ENCODE measurements at places on chromosomes 5 and 9.

GRCh38 chr5:73436535-73437100 is 12.0 kb downstream of the FOXD1 start:
- DNase-seq = no peak

DNA sequence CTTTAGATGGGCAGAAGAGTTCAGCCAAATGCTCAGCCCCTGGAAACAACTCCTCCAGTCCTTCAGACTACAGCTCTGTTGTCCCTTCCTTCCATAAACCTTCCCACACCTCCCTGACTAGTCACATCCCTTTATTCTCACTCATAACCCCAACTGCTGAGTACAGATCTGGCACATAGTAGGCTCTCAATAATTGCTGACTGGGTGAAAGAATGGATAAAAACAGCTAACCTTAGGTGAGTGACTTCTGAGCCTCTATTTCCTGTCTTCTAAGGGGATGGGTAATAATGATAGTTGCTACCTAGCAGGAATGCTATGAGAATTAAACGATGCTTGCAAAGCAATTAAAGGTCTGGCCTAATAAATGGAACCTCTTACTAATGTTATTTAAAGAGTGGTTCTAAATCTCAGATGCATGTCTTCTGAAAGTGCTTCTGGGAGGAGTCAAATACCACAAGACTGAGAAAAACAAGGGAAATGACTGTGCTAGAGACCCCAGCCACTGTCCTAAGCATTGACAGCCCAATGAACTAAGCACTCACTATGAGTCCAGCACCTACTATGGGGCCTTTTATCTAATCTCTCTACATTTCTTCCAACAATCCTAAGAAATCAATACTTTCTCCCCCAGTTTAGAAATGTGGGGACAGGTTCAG is 2.5 kb upstream of the NR6A1 start:
- no peak for DNase-seq

GRCh38 chr5:111278858-111279504 is 54.8 kb downstream of the CAMK4 start:
- DNase-seq = peak; percentile 17

DNA sequence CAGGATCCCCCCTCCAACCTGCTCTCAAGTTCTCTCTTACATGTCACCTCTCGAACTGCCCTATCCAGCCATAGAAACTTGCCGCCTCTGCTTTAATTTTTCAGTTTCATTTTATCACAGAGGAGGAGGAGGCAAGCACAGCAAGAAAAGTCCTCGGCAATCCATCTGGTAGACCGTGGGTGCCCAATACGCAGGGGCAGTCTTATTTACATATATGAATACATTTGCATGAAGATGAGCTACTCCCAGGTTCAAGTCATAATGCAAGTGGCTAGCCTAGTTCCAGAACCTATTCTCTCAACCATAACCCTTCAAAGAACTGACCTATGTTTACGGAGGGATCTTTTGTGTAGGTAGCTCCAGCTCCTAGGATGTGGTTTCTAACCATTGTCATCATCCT is 223.2 kb upstream of the PANK3 start:
- DNase-seq = no peak

- DNase-seq = no peak
These were observed 65.8 kb downstream of the BOD1 start for GRCh38 chr5:173550641-173551040.

DNA sequence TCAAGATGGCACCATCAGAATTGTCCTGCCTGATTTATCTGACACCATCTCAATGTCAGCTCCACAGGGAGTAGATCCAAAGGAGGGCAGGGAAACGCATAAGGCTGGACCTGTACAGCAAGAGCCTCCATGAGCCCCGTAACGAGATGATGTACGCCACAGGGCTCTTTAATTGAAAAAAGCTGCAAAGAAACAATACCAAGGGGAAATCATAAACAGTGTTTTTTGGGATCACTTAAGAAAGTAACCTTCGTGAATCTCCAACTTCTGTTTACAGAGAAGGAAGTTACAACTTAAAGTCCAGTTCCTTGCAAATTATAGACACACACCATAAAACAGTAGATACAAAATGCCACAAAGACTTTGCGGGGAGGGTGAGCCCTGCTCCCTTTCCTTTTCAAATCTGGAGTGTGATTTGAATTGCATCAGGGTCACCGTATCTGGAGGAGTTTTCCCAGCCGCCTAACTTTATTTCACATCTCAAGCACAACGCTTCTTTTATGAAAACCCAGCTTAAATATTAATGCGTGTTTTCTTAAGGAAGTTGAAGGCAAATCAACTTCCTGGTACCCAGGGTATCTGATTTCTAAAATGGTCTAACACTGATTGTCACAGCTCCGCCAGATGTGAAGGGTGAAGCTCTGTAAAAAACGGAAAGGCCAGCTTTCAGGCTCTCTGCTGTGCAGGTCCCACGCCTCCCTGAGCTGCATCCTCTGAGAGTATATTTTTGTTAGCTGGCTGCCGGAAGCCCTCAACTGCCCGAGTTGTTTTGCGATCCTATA is 88.9 kb downstream of the EBF1 start:
- DNase-seq = no peak

GRCh38 chr9:76474419-76474818 is 15.4 kb downstream of the GCNT1 start:
- no peak for DNase-seq

DNA sequence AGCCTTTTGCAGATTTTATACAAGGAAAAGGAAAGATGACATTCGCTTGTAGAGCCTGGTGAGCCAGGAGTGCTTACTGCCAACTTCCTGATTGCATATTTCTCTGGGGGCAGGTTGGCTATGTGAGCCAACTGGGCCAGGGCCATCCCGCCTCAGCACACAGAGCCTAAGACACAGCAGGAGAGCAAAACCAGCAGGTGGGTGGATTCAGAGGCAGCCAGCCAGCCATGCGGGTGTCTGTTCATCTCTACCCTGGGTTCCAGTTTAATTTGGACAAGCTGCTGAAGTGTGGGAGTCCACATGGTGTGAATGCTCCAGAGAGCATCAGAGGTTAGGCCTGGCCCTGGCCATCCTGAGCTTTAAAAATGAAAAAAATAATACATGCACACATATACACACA is 291.4 kb downstream of the ARHGEF28 start:
- no peak for DNase-seq

DNA sequence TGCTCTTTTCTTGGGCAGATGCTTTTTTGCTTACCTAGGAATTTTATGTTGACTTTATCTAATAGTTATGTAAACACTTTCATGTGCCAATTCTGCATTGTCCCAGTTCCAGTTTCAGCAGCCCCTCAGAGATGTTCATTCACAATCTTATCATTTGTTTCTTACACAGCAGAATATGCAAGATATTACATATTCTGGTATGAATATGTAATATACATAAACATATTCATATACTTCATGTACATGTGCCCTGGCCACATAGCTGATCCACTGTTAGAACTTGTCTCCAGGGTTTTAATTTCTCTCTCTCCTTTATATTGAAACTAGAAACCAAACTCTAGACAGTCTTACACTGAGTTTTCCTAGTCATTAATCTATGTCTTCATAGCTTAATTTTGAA is 90.2 kb upstream of the PARP8 start:
- no peak for DNase-seq

Measured in AML-193 (cell line).